Activated CD4-positive, alpha-beta memory T cell treated with anti-CD3 and anti-CD28 coated beads for 36 hours (primary cell): ENCODE measurements at places on chromosomes 3 and 15. TPM values are rescaled to one million over a fixed set of nuclear protein-coding genes. Genes with fewer than 3 reads are reported as not detected.

The MFSD1 gene
- total RNA-seq: 11.9 TPM

DNA sequence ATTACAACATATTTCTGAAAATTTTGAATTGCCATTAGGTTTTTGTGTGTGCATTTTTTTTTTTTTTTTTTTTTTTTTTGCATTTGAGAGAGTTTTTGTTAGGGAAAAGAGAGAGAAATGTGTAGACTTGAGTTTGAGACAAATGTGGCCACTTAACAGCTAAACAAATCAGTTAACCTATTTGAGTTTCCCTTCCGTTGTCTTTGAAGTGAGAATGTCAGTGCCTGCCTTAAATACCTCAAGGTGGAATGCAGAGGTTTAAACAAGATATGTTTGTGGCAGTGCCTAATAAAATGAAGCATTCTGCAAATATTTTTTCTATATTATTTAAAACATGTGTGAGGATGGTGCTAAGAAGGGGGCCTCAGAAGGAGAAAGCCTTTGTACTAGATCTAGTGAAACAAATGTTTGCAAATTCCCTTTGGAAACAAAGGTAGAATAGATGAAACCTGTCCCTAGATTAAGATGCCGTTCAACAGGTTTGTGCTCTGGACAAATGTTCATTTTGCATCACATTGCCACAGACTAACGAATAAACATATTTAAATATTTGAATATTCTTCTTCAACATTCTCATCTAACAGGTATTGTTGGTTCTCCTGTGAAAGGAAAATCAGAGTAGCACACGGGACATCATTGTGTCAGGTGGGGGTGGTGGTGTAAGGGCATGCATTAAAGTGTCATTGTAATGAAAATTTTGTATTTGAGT, 80.7 kb downstream of the SATB1 start:
- no peak overlapping the region for H3K27ac ChIP-seq
- H3K36me3 ChIP-seq: peaks cover 16% of the 10 kb centered on the region
- H3K4me1 ChIP-seq: peaks cover 16% of the 10 kb centered on the region
- no peak overlapping the region for H3K4me3 ChIP-seq
- no peak for DNase-seq
- no peaks in the 10 kb centered on the region for H3K27me3 ChIP-seq

- H3K27me3 ChIP-seq: no peaks in the 10 kb centered on the region
- DNase-seq: no peak
- no peak overlapping the region for H3K4me3 ChIP-seq
- H3K27ac ChIP-seq: no peak overlapping the region
- H3K4me1 ChIP-seq: no peaks in the 10 kb centered on the region
These were observed 44.3 kb upstream of the EIF1B start for GRCh38 chr3:40265181-40265580.

DNA sequence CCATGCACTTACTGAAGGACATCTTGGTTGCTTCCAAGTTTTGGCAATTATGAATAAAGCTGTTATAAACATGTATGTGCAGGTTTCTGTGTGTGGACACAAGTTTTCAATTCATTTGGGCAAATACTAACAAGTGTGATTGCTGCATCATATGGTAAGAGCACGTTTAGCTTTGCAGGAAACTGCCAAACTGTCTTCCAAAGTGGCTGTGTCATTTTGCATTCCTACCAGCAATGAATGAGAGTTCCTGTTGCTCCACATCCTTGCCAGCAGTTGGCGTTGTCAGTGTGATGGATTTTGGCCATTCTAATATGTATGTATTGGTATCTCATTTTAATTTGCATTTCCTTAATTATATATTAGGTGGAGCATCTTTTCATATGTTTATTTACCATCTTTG, 280.1 kb downstream of the SV2B start:
- DNase-seq: no peak
- no peak overlapping the region for H3K27ac ChIP-seq
- H3K4me1 ChIP-seq: peaks cover 4% of the 10 kb centered on the region
- no peaks in the 10 kb centered on the region for H3K27me3 ChIP-seq
- no peak overlapping the region for H3K4me3 ChIP-seq

The MKRN2OS gene
- total RNA-seq: not detected

- DNase-seq: no peak
- H3K27ac ChIP-seq: no peak overlapping the region
- H3K4me3 ChIP-seq: no peak overlapping the region
These were observed 562.6 kb downstream of the ZNF385D start for GRCh38 chr3:21188459-21188858.
